Adrenal gland (tissue), 19 donors: ENCODE measurements at places on chromosomes 11 and 22. TPM values are rescaled to one million over a fixed set of nuclear protein-coding genes. Genes with fewer than 3 reads are reported as not detected.

DNA sequence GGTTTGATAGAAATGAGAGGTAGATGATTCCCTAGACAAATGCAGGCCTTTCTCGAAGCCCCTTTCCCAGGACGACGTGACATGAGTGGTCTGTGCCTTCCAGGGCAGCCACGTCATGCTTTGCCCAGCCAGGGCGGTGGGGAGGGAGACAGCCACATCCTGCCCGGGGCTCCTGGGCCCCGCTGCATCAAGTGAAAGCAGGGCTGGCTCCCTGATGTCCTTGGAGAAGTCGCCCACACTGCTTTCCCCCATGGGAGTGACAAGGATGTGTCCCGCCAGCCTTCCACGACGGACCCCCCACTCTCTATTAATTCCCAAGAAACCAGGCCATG, 13.2 kb downstream of the PPARA start:
- DNase-seq: no peak

The TIGD3 gene
- total RNA-seq: 0.96 TPM

DNA sequence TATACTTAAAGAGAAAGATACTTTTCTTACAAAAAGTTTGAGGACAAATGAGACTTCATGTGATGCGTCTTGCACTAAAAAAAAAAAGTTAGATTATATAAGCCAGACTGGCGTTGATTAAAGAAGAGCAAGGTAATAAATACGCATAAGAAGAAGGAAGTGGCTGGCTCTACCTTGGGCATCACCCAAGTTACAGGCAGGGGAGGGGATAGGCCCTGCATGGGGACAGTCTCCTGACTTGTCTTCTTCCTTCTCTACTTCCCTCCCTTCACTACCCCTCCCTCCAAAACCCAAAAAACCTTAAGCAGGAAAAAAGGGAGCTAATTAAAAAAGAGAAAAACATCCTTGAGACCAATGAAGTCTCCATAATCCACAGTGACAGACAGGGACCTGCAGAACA, 22.3 kb upstream of the TMA7B start:
- no peak for DNase-seq

The GSTT2 gene
- total RNA-seq: 0.28 TPM

The MS4A4A gene
- total RNA-seq: 80.7 TPM
